Aorta (tissue), 5 donors: ENCODE measurements at places on chromosomes 6 and 20.

GRCh38 chr6:30725713-30726505 lies 5.8 kb downstream of the TUBB start:
- DNase-seq = no peak

DNA sequence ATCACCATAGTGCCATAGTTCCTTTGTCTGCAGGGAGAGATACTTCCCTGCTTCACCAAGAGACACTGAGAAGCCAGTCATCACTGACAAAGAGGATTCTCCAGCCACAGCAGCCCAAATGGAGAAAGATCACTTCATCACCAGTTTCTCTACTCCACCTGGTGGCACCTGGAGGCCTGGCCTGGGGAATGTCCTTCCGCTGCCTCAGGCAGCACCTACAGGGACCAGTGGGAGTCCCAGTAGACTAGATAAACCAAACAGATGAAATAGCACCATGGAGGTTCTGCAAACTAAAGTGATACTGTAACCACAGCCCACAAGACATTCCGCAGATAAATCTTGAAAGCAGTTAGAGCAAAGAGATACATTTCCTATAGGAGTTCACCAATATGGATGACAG lies 266.5 kb downstream of the C6orf118 start:
- DNase-seq = no peak

DNA sequence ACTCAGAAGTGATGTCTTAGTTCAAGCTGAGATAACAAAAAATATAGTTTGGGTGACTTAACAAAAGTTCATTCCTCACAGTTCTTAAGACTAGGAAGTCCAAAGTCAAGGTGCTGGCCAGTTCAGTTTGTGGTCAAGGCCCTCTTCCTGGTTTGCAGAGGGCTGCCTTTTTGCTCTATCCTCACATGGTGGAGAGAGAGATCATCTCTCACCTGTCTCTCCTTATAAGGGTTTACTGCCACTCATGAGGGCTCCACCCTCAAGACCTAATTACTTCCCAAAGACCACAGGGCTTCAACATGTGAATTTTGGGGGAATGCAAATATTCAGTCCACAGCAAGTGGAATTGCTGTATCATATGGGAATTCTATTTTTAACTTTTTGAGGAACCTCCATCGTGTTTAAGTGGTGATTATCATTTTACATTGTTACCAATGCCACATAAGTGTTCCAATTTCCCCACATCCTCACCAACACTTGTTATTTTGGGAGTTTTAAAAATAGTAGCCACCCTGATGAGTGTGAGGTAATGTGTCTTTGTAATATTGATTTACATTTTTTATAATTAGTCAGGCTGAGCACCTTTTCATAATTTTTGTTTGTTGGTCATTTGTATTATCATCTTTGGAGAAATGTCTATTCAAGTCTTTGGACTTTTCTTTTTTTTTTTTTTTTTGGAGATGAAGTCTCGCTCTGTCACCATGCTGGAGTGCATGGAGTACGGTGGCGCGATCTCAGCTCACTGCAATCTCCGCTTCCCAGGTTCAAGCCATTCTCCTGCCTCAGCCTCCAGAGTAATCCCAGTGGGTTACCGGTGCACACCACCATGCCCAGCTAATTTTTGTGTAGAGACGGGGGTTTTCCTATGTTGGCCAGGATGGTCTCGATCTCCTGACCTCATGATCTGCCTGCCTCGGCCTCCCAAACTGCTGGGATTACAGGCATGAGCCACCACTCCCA lies 112.2 kb downstream of the SESN1 start:
- DNase-seq = no peak

DNA sequence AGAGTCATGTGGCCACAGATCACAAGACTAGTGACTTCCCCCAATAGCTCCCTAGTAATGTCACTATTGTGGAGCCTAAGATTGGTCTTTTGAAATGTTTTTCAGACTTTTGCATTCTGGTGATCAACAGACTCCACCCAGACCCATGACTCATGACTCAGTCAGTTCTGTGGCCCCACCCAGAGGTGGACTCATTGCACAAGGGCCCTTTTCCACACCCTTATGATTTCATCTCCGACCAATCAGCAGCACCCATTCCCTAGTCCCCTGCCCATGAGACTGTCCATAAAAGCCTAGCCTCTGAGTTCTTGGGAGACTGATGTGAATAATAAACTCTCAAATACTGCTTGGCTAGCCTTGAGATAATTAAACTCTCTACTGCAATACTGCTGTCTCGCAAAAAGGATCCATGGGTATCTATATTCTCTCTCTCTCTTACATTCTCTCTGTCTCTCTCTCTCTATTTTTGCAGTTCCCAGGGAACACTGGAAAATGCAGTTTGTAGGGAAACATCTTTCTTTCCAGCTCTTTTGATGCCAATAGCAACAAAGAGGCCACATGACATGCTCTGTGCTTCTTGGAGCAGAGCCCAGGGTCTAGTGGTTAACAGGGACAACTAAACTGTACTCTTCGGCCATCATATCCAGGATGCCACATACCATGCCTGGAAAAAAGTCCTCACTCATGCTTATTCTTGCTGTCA lies 71.3 kb upstream of the IYD start:
- peak; percentile 63 for DNase-seq

GRCh38 chr20:4603724-4604123 lies 118.0 kb upstream of the PRND start:
- no peak for DNase-seq

DNA sequence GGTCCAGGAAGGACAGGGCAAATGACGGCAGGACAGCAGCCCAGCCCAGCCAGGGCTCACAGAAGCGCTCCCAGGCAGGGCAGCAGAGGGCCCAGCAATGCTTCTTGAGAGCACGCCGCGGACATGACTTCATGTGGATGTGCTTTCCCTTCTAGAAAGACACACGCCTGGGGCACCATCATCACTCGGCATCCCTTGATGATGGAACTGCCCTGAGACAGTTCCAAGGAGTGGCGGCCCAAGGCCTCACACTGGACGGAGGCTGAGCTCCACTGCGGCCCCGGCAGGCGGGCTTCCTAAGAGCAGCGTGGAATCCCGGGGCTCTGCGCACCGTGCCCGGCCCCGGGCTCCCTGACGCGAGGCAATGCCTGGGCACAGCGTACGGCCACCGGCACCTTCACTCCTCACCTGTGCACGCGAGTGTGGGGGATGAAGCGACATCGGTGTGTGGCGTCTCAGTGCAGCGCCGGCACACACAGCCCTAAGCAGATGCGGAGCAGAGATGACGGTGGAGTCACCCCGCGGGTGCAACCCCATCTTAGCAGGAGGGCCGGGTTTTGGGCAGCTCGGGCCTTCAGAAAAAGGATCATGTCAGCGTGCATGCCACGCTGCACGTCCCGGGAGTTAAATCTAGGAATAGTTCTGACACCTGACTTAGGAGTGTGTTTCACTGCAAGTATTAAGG lies 86.6 kb downstream of the THBS2 start:
- DNase-seq = no peak

DNA sequence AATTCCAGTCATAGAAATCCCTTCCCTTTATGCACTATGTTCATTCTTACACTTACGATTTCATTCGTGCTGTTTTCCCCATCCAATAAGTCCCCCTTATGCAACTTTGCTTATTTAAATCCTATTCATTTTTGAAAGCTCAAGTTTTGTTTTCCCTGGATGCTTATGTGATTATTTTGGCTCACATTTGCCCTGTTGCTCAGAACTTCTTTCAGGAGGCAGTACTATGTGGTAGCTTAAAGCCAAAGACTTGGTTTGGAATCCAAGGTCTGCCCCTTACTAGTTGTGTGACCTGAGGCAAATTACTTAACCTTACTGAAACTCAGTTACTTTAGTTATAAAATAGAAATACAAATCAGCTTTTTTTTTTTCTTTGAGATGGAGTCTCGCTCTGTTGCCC lies 59.6 kb downstream of the MOXD1 start:
- no peak for DNase-seq

GRCh38 chr20:13101706-13102105 lies 92.9 kb downstream of the SPTLC3 start:
- no peak for DNase-seq

DNA sequence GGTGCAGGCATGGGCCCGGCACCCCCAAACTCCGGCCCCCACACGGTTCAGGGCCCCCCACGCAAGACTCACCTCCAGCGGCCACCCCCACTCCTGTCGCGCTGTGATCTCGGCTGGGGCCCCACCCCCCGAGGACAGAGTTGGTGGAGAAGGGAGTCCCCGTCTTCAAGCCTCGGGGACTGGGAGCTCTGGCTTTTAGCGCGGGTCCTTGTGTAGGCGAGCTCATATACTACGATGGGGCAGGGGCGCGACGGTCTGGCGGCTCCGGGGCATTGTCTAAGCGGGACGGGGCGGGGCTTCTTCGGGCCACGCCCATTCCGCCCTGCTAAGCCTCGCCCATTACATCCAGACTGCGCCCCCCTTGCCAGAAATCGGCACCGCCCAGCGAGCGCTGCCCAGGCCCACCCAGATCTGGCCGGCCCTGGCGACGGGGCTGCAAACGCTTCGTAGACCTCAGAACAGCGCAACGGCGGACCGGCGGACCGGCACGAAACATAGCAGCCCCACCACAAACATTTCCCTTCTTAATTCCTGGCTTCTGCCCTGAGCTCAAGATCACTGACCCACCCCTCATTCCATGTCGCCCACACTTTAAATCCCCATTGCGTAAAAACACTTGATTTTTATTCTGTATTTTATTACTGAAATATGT lies 1.0 kb upstream of the DDAH2 start:
- peak; percentile 97 for DNase-seq

DNA sequence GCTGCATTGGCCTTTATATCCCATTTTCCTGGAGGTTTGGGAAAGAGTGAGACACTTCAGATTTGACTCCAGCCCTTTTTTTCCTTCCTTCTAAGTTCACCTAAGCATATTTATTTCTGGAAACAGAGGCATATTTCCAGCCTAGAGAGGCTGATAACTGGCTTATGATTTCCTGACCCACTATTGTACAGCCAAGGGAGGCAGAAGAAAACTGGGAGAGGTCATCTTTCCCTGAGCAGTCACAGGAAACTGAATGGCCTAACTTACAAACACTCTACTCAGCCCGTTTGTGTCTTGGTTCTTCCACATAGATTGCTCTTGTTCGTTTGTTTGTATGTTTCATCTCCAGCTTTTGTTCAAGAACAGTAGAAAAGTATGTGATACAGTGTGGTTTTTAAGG lies 64.2 kb upstream of the LTV1 start:
- no peak for DNase-seq

GRCh38 chr20:22389836-22390542 lies 194.4 kb downstream of the FOXA2 start:
- no peak for DNase-seq

DNA sequence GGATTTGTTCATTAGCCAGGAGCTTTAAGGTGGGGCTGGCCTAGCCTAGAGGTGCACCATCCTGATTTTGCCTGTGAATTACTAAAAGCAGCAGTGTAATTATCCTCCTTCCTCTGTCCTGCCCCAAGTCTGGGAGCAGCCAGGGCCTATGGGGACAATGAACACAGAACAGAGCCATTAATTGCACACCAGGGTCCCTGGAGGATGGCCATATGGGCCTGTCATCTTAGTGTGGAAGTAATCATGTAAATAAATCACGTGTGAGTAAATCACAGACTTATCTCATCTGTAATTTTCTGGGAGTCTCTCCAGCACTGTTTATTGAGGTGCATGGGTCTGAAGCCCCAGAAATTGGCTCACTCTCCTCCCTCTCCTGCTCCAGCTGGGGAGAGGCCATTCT lies 176.3 kb downstream of the LRFN2 start:
- no peak for DNase-seq

DNA sequence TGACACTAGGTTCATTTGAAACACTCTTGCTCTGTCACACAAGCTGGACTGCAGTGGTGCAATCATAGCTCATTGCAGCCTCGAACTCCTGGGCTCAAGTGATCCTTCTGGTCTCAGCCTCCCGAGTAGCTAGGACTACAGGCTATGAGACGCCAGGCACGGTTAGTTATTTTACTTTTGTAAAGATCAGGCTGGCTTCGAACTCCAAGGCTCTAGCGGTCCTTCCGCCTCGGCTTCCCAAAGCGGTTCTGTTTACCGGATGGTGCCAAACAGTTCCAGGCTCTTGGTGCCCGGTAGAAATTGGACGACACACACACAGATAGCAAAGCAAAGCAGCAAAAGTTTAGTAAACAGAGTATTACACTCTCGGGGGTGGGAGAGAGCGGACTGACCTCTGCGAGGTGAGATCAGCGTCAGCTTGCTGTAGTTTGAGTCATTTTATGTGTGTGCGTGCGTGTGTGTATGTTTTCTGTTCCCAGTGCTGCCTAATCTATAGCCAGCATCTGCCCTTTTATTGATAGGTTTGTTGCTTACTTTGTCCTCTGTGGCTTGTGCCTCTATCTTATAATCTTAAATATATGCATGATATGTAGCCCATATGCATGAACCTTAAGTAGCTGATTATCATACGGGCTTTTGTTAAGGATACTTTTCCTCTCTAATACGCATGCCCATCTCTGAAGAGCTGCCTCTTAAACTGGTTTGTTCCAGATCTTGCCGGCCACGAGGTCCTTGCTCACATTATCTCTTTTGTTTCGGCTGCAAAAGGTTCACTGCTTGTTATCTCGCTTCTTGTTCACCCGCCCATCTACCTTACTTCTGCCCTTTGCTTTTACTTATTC lies 75.2 kb downstream of the OR2B2 start:
- DNase-seq = no peak

GRCh38 chr6:169344750-169345065 lies 91.1 kb upstream of the THBS2 start:
- DNase-seq = no peak

GRCh38 chr6:137002505-137002904 lies 42.3 kb downstream of the IL20RA start:
- DNase-seq = no peak
